Right cardiac atrium (tissue), 5 donors: ENCODE measurements at places on chromosomes 5 and 9. TPM values are rescaled to one million over a fixed set of nuclear protein-coding genes. Genes with fewer than 3 reads are reported as not detected.

FYB1 gene
- polyA plus RNA-seq, result 0.66 TPM

C8G gene
- polyA plus RNA-seq, result 1.4 TPM

NEUROG1 gene
- polyA plus RNA-seq, result not detected

PCDHB6 gene
- polyA plus RNA-seq, result 0.34 TPM

FBP2 gene
- polyA plus RNA-seq, result not detected

PTPN3 gene
- polyA plus RNA-seq, result 2.8 TPM

GRCh38 chr9:74783408-74783807 lies 104.3 kb downstream of the TRPM6 start:
- DNase-seq, result no peak

- no peak for DNase-seq
Measured at GRCh38 chr5:98836175-98836574, 62.7 kb downstream of the RGMB start.

GRCh38 chr9:85941966-85942912 lies 1.3 kb downstream of the NAA35 start:
- no peak for DNase-seq

DNA sequence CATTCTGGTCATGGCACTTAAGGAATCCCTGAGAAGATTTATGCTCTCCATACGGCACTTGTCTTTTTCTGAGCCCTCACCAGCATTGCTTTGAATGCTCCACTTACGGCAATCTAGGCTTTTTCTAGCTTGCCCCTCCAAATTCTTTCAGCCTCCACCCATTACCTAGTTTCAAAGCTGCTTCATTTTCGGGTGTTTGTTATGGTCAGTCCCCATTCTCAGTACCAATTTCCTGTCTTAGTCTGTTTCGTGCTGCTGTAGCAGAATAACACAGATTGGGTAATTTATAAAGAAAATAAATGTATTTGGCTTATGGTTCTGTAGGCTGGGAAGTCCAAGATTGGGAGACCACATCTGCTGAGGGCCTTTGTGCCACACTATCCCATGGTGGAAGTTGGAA lies 42.0 kb downstream of the ARHGEF28 start:
- no peak for DNase-seq

DNA sequence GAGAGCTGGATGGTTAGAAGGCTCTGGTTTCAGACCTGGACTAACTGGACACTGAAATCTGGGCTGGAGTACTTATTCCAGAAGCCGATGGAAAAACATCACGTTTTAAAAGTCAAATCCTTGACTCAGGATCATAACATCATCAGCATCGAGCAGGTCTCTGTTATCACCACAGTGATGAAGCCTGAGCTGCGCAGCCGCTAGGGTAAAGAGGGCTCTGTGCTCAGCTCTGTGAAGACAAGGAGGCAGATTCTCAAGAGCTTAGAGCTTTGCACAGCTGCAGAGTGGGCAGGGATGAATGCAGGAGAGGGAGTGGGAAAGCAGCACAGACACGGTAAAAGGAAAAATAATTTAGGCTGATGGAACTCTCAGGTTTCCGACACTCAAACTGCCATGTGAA lies 208.8 kb upstream of the TAS2R1 start:
- DNase-seq, result no peak

DNA sequence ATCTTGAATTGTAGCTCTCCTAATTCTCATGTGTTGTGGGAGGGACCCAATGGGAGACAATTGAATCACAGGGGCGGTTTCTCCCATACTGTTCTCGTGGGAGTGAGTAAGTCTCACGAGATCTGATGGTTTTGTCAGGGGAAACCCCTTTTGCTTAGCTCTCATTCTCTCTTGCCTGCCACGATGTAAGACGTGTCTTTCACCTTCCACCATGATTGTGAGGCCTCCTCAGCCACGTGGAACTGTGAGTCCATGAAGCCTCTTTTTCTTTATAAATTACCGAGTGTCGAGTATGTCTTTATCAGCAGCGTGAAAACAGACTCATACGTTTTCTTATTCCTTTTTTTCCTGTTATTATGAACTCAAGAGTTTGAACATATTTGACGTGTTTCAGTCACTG lies 39.1 kb downstream of the RETREG1 start:
- no peak for DNase-seq
